SK-N-MC (cell line): ENCODE measurements at places on chromosomes 16 and 17.

GRCh38 chr17:69900829-69901228 is 174.2 kb upstream of the KCNJ16 start:
- no peak for DNase-seq

DNA sequence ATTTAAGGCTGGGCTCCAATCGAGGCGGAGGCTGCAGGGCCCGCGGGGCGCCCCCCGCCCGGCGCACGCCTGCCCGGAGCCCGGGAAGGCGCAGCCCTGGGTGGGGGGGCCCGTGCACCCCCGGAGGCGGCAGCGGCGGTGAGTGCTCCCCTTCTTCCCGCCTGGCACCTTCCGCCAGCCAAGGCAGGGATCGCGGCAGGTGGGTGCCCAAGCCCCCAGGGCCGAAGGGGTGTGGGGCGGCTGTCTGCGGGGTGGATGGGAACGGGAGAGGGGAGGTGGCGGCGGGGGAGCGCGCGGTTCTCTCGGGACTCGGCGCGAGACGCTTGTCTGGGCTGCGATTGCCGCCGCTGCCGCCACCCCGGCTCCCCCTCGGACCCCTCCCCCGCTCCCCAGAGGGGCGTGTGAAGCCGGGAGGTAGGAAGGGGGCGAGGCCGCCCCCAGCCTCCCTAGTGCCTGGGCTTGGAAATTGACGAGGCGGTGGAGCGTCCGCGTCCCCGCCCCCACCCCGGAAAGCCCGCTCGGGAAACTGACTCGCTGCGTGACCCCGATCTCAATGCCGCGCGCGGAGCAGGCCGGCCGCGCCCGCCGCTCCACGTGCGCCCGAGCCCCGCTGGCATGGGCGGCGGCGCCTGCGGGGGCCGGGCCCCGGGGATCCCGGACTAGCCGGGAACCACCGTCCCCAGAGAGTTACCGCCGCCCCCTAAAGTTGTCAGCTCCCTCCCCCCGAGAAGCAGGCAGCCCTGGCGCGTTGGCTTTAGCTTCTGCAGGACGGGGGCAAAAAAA is 231.5 kb downstream of the MRTFB start:
- no peak for DNase-seq

- DNase-seq = no peak
Measured at GRCh38 chr17:50745631-50746030, 21.7 kb downstream of the ANKRD40CL start.

- no peak for DNase-seq
Measured at GRCh38 chr17:4520894-4521600, 22.4 kb downstream of the SPNS2 start.

DNA sequence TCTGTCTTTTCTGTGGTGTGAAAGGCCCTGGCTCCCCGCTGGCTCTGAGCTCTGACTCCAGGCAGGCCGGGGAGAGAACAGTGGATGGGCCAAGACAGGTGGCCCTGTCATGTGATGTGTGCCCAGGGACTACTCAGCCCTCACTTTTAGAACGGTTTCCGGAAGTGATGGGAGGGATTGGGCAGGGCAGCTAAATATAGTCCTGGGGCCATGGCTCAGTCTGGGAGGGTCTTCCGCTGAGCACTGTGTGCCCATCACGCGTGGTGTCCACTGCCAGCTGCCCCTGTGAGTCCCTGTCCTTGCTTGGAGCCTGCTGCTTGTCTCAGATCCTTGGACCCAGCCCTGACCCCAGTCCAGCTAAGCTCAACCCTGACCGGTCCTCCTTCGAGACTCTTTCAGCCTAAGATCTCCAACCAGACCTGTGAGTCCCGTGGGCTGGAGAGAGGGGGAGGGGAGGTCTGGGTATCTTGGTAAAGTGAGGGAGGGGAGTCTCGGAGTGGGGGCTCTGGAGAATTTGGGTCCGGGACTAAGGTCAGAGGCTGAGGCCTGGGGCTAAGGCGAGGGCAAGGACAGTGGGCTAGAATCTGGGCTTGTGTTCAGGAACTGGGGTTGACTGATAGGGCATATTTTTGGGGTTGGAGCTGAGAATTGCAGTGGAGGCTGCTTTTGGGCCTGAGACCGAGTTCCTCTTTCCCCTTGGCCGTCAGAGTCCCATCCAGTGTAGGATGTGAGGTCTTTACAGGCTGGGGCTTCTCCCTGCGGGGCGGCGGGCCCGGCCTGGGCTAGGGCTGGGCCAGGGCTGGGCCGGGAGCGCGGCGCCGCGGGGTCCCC is at the start of gene TRIM72:
Gene TRIM72, plus strand, starts transcription at position 243 of the 831 bp plus-strand sequence. CDS start 620 bp downstream, outside the sequence.
- no peak for DNase-seq

DNA sequence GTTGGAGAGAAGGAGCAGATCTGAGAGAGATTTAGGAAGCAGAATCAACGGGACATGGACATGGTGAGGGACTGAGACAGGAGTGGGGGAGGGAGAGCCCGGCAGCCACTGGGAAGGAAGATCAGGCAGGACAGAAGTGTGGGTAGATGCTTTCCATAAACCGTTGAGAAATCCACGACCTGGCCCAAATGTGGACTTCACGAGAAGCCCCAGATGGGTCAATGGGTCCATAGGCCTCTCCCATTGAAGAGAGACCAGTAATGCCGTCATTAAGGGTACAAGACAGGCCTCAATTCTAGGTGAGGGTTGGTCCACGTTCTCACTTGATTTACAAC is 530 bp upstream of the CCL22 start:
- no peak for DNase-seq

DNA sequence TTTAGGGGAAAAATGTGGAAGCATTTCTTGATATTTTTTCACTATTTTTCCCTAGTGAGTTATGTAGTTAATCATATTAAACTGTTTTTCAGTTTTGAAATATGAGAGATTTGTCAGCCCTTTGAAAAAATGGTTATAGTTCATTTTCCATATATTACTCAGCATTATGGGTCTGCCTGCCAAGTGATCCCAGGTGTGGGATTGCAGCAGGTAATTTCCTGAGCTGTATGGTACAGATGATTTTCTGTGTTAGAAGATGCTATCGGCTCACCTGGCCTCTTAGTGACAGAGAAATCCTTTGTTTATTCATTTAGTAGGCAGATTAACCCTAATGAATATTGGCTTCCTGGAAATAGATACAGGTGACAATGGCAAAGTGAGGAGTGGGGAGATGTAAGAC is 275.1 kb upstream of the TBX2 start:
- DNase-seq = no peak

- DNase-seq = no peak
Measured at GRCh38 chr17:68378268-68379176, 78.8 kb downstream of the WIPI1 start.

DNA sequence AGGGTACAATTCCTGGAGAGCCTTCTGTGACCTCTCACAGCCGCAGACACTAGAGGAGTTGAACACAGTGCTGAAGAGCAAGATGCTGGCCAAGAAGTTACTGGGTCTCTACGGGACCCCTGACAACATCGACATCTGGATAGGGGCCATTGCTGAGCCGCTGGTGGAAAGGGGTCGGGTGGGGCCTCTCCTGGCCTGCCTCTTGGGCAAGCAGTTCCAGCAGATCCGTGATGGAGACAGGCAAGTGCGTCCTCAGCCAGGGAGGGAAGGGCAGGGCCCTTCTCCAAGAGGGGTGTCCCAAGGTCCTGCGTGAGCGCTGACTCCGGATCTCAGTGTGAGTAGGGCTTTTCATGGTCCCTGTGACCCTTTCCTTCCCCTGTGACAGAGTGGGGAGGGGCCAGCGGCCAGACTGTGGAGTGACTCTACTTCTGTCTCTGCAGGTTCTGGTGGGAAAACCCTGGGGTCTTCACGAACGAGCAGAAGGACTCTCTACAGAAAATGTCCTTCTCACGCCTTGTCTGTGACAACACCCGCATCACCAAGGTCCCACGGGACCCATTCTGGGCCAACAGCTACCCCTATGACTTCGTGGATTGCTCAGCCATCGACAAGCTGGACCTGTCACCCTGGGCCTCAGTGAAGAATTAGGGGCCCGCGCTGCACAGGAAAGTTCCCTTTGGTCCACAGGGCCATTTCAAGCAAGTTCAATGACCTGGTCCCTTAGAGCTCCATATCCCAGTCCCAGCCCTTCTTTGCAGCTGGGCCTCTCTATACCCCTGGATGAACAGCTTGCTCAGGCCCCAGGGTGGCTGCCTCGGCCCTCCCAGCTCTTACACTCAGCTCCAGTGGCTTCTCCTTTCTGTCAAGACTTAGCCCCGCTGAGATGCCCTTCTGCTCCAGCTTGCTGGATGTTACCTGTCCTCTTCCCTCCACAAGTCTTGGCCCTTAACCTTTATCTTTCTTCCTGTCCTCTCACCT is 13.1 kb downstream of the MPO start:
- no peak for DNase-seq

DNA sequence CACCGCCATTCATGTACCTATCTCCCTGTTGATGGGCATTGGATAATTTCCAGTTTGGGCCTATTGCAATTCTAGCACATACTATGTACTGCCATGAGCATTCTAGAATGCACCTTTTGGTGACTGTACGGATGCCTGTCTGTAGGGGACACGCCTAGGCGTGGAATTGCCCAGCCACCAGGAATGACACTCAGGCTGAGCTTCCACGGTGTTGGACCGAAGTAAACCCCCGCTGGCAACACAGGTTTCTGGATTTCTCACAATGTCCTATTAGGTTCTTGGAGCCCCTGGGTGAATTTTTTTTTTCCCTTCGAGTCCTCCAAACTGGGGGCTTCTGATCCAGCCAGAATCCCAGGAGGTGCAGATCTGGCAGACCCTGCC is 146.6 kb downstream of the IRF8 start:
- DNase-seq = no peak

- DNase-seq = no peak
Measured at GRCh38 chr17:4500191-4500571, 1.5 kb downstream of the SPNS2 start.

DNA sequence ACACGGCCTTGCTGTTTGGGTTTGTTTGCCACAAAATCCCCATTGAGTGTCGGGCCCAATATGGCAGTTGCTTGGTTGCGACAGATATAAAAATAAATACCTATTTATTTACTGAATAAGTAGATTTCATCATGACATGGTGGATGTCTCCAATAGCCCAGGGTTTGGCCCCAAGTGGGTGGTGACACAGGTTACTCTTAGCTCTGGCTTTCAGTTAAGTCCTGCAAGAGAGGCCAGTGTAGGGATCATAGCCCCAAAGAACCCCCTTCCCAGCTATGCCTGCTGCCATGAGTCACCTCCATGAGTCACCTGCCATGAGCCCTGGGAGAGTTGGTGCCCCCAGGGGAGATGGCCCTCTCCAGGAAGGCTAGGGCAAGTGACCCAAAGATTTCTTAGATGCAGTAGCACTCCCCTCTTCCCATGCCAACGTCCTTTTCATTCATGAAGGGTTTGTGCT is 78.7 kb upstream of the LGALS9 start:
- DNase-seq = no peak

DNA sequence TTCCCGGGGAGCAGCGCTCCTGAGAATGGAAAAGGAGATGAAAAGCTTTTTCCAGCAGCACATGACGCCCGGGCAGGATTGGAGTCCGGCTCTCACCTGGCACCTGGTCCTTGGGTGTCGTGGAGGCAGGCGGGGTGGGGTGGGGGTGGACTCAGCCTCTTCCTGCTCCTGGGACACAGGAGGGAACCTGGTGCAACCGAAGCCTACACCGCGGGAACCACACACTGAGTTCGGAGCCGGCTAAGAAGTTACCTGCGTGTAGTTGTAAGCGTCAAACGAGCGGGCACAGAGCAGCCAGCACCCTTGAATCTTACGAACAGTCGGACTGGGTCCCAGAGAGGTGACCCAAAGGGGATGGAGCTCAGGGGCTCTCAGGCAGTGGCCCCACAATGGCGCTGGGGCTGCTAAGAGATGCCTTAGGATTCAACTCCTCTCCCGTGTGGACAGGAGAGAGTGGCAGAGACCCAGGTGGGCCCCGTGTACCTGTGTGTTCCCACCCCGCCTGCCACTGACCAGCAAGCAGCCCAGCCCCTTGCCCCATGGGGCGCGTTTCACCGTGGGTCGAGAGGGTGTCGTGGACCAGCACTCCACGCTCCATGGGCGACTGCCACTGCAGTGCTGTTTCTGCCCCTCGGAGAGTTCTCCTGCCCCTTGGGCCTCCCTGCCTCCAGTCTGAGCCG is 105.8 kb upstream of the METRNL start:
- DNase-seq = no peak

GRCh38 chr17:16339402-16339801 is 13.9 kb downstream of the CENPV start:
- DNase-seq = no peak

GRCh38 chr17:58094118-58094517 is 10.9 kb downstream of the DYNLL2 start:
- no peak for DNase-seq

DNA sequence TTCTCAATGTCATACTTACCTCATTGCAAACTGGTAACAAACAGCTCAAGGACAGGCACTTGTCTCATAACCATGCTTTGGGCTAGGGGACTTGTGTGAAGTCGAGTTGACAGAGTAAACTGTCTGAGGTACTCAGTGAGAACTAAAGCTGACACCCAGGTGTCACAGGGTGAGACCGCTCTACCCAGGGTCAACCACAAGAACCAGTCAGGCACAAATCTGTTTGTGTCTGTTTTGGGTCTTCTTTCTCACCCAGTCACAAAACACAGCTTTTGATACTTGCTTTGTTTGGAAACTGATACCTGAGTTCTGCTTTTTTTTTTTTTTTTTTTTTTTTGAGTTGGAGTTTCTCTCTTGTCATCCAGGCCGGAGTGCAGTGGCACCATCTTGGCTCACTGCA is 161.1 kb downstream of the STX8 start:
- DNase-seq = no peak

- no peak for DNase-seq
Measured at GRCh38 chr17:34055606-34056005, 199.5 kb upstream of the CCL2 start.

DNA sequence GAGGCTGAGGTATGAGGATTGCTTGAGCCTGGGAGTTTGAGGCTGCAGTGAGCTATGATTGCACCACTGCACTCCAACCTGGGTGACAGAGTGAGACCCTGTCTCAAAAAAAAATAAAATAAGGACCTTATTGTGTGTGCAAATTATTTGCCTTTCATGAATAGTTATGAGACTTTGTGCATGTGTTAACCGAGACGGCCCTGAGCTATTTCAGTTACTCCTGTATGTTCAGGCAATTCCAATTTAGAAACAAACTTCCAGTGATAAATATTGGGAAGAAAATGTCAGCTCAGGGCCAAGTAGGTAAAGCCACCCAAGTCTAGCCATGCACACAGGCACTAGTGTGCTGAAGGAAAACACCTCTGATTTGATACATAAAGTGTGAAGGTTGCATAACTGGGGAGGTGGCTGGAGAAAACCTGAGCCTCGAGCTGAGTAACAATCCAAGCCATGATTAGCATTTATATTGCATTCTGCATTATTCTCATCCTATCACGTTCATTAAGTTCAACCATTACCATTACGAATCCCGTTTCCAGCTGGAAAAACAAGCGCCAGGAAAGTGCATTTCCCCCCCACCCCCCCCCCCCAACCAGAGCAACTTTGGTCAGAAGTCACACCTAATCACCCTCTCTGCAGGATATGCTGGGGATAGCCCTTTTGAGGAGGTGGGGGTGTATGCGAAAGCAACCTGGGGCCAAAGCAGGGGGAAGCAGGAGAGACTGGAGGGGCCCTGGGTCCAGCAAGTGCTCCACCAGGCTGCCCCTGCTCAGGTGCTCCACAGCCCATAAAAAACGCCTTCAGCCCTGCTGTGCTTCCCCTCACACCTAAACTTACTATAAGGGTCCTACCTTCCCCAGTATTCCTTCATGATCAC is 18.6 kb upstream of the ENDOV start:
- no peak for DNase-seq

GRCh38 chr16:3458852-3459361 is 15.4 kb downstream of the NAA60 start:
- no peak for DNase-seq
